ENCODE measurements at places on chromosomes 2 and 18.
A peak's percentile ranks its signal among the peaks of the same experiment; 100 is the strongest.

DNA sequence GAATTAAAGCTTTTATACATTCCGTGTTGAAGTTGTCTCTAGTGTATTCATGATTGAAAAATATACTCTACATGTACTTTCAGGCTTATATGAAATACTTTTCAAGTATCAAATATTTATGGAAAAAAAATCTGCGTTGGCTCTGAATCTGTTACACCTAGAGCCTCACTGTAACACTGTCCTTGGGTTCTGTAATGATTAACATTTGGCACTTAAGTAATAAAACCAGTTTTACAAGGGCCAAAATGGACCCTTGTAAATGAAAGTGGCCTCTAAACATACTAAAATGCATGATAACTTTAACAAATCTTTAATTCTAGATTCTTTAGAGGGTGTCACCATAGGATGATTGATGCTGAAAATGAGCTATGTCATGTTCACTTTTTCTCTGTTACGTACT lies 162.8 kb downstream of the PTPRM start:
- no peak overlapping the region for H3K4me3 ChIP-seq
- no peaks in the 10 kb centered on the region for H3K36me3 ChIP-seq
- H3K4me1 ChIP-seq: no peaks in the 10 kb centered on the region
- no peak overlapping the region for H3K27ac ChIP-seq
- H3K27me3 ChIP-seq: no peaks in the 10 kb centered on the region

GRCh38 chr18:22034276-22034675 lies 135.1 kb upstream of the GATA6 start:
- H3K4me1 ChIP-seq: no peaks in the 10 kb centered on the region
- no peak overlapping the region for H3K4me3 ChIP-seq
- no peak for DNase-seq
- no peaks in the 10 kb centered on the region for H3K36me3 ChIP-seq
- no peak overlapping the region for H3K27ac ChIP-seq

GRCh38 chr2:10530607-10531239 lies 82.6 kb upstream of the ODC1 start:
- no peak overlapping the region for H3K4me3 ChIP-seq
- no peak for DNase-seq
- no peaks in the 10 kb centered on the region for H3K36me3 ChIP-seq
- H3K27ac ChIP-seq: no peak overlapping the region

DNA sequence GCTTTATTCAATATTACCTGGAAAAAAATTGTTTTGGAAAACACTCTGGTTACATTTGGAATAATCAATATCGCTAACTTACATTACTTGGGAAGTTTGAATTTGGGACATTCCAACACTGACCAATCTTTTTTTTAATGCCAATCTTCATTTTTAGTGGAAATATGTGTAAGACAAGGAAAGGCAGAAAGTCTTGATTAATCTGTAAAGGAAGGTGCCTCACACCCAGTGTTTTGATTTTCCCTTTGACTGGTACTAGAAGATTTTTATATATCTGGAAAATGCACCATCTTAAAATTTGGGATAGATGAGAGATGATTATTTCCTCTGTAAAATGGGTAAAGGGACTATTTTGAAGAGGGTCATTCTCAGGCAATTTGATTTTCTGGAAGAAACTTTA lies 879.2 kb upstream of the ZEB2 start:
- no peak overlapping the region for H3K27ac ChIP-seq
- H3K4me3 ChIP-seq: no peak overlapping the region
- DNase-seq: no peak
- no peaks in the 10 kb centered on the region for H3K36me3 ChIP-seq
- H3K27me3 ChIP-seq: peaks cover 9% of the 10 kb centered on the region
- no peaks in the 10 kb centered on the region for H3K4me1 ChIP-seq

DNA sequence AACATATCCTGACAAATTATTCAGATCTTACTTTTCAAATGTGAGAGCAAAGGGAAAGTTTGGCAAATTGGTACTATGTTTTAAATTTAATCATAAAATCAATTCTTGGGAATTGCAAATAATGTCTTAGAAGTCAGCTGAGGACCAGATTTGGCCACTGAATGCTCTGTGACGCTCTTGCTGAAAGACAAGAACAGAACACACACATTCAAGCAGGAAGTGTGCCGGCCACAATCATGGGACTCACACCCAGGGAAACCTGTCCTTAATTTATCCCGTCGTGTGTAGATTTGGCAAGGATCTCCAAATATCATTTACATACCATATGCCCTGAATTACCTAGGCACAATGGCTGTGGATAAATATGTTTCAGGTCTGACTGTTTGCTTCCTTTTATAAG lies 253.1 kb downstream of the TCF4 start:
- H3K4me3 ChIP-seq: no peak overlapping the region
- H3K4me1 ChIP-seq: no peaks in the 10 kb centered on the region
- H3K27me3 ChIP-seq: peaks cover 21% of the 10 kb centered on the region
- H3K27ac ChIP-seq: no peak overlapping the region

DNA sequence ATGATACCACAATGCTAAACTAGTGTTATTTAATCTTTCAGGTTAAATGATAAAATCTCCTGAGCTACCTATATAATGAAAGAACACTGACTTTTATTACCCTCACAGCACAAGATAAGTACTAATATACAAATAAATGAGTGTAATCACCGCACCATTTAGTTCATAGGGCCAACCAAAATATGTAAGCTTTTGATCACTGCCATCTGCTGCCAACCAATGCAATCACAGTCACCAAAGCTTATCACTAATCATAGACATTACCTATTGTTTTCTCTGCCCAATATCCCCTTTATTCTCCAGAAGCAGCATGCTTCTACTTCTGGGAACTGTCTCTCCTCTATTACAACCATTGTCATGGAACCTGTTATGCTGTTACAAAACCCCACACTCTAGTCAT lies 151.6 kb upstream of the LRATD1 start:
- H3K4me3 ChIP-seq: no peak overlapping the region
- H3K27me3 ChIP-seq: no peaks in the 10 kb centered on the region
- H3K4me1 ChIP-seq: no peaks in the 10 kb centered on the region
- no peak for DNase-seq

- DNase-seq: no peak
- H3K4me1 ChIP-seq: no peaks in the 10 kb centered on the region
- no peak overlapping the region for H3K4me3 ChIP-seq
- peaks cover 40% of the 10 kb centered on the region for H3K27me3 ChIP-seq
- no peaks in the 10 kb centered on the region for H3K36me3 ChIP-seq
Observed at GRCh38 chr18:9743200-9744016, 35.3 kb downstream of the RAB31 start.

DNA sequence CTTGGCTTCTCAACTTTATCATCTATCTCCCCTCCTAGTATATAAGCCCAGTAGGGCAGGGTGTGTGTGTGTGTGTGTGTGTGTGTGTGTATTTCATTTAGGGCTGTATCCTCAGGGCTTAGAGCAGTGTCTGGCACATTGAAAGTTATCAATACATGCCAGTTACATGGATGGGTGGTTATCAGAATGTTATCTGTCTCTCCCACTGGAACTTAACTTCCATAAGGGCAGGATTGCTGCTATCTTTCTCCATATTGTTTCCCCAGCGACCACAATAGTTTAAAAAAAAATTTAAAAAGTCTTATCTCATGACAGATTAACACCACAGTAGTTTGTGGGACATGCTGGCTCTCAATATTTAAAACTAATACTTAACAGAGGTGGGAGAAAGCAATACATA lies 488.9 kb downstream of the PLCL1 start:
- peaks cover 2% of the 10 kb centered on the region for H3K4me1 ChIP-seq
- H3K36me3 ChIP-seq: no peaks in the 10 kb centered on the region
- H3K27me3 ChIP-seq: peaks cover 2% of the 10 kb centered on the region
- no peak overlapping the region for H3K4me3 ChIP-seq
- no peak overlapping the region for H3K27ac ChIP-seq
- DNase-seq: no peak

GRCh38 chr18:58140387-58141325 lies 96.6 kb downstream of the NEDD4L start:
- H3K27me3 ChIP-seq: peaks cover 8% of the 10 kb centered on the region
- no peak overlapping the region for H3K27ac ChIP-seq
- no peaks in the 10 kb centered on the region for H3K36me3 ChIP-seq
- no peak overlapping the region for H3K4me3 ChIP-seq
- no peak for DNase-seq

GRCh38 chr2:144443837-144444817 lies 75.8 kb downstream of the ZEB2 start:
- H3K4me1 ChIP-seq: peaks cover 21% of the 10 kb centered on the region
- H3K36me3 ChIP-seq: peaks cover 31% of the 10 kb centered on the region
- H3K4me3 ChIP-seq: no peak overlapping the region

GRCh38 chr2:241232736-241233575 lies 44.5 kb downstream of the ANO7 start:
- peaks cover 87% of the 10 kb centered on the region for H3K36me3 ChIP-seq
- DNase-seq: no peak
- no peaks in the 10 kb centered on the region for H3K27me3 ChIP-seq
- H3K4me1 ChIP-seq: no peaks in the 10 kb centered on the region

DNA sequence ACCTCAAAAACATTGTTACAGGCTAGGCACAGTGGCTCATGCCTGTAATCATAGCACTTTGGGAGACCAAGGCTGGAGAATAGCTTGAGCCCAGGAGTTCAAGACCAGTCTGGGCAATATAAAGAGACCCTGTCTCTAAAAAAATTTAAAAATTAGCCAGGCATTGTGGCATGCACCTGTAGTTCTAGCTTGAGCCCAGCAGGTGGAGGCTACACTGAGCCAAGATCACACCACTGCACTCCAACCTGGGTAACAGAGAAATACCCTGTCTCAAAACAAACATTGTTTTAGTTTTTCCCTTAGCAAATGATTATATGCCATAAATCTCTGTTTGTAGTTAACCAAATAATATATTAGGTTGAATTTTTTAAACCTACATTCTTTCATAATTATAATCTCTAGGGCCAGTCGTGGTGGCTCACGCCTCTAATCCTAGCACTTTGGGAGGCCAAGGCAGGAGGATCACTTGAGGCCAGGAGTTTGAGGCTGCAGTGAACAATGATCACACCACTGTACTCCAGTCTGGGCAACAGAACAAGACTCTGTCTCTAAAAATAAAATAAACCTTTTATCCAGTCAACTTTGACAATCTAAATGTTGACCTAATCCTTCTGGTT lies 13.3 kb upstream of the CYP20A1 start:
- H3K4me1 ChIP-seq: no peaks in the 10 kb centered on the region
- no peaks in the 10 kb centered on the region for H3K36me3 ChIP-seq
- H3K27ac ChIP-seq: no peak overlapping the region
- H3K4me3 ChIP-seq: no peak overlapping the region

GRCh38 chr18:33505798-33506197 lies 65.3 kb upstream of the CCDC178 start:
- H3K4me1 ChIP-seq: no peaks in the 10 kb centered on the region
- no peaks in the 10 kb centered on the region for H3K27me3 ChIP-seq
- no peak for DNase-seq
- H3K36me3 ChIP-seq: no peaks in the 10 kb centered on the region

DNA sequence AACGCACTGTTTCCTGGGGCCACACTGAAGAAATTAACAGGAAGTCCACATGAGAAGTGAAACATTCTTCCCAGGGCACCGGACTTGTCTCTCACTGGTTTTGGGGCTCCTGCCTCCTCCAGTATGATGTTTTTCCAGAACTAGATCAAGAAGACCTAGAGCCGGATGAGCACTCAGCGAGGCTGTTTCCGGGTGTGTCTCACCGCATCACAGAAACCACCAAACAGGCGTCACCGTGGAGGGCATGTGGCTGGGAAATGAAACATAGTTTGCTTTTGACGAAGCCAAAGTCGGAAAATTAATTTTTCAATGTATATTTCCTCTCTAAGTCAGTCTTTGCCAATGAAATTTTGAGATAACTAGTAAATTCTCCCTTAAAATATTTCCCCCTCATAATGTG lies 314.0 kb upstream of the SALL3 start:
- no peaks in the 10 kb centered on the region for H3K27me3 ChIP-seq
- no peak overlapping the region for H3K27ac ChIP-seq
- H3K4me3 ChIP-seq: no peak overlapping the region

DNA sequence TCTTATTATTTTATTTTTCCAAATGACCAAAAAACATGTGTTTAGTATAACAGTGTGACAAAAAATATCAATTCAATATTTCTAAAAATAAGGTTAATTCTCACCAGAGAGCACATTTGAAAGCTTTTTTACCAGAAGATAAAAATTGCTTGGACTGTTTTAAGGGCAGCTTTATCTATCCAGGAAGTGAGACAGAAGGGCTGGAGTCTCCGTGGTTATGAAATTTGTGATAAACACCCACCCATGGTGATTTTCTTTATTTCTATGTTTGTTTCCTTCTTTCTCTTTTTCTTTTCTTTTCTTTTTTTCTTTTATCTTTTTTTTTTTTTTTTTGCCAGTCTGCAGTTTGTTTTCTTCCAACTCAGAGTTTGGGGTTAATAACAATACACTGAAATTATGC lies 298.5 kb downstream of the PIEZO2 start:
- no peak for DNase-seq
- H3K4me3 ChIP-seq: no peak overlapping the region
- peaks cover 4% of the 10 kb centered on the region for H3K27me3 ChIP-seq
- H3K36me3 ChIP-seq: no peaks in the 10 kb centered on the region
- H3K4me1 ChIP-seq: no peaks in the 10 kb centered on the region

- no peak overlapping the region for H3K4me3 ChIP-seq
- no peaks in the 10 kb centered on the region for H3K4me1 ChIP-seq
- H3K27me3 ChIP-seq: peaks cover 4% of the 10 kb centered on the region
- no peak for DNase-seq
- H3K36me3 ChIP-seq: no peaks in the 10 kb centered on the region
Observed at GRCh38 chr2:57973621-57974186, 72.9 kb upstream of the VRK2 start.

DNA sequence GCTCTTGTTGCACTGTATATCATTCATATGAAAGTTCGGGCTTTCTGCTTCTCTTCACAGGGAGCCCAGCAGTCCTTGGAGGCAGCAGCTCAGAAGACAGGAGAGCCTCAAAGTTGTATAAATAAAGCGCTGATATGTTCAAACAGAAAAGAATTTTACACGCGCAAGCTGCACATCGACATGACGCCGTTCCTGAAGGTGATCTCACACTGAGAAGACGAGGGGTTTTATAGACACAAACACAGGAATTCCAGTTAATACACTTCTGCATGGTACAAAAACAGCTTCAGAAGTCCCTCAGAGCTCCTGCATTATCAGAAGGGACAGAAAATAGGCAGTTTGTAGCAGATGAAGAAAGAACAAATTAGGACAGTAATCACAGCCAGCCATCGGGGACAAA lies 81.6 kb downstream of the KIAA2012 start:
- peaks cover 17% of the 10 kb centered on the region for H3K27me3 ChIP-seq
- DNase-seq: no peak
- no peaks in the 10 kb centered on the region for H3K4me1 ChIP-seq
- no peaks in the 10 kb centered on the region for H3K36me3 ChIP-seq
- H3K4me3 ChIP-seq: no peak overlapping the region
- H3K27ac ChIP-seq: no peak overlapping the region

DNA sequence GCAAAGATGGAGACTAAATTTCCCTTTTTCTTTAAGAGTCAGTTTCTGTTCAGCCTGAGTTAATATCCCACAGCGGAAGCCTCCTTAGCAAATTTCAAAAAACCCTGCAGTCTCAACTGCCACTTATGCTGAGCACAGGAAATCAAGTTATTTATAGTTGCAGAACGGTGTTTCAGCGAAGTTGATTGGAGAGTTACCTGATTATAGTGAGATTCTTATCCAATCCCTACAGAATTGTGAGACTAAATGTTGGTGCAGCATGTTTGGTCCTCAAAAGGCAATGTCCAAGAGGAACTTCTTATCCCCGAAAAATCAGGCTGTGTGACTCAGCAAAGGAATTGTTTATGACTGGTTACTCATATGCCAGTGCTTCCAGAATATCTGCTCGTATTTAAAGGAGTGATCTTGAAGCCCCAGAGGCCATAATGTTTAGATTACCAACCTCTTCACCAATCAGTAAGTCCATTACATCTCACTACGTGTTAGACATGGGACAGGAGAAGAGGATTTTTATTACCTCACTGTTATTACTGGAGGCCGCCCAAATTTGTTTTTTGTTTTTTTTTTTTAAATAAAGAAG lies 67.9 kb downstream of the LRRFIP1 start:
- peak overlapping the region; percentile 99 for H3K4me3 ChIP-seq
- no peaks in the 10 kb centered on the region for H3K27me3 ChIP-seq
- peaks cover 59% of the 10 kb centered on the region for H3K4me1 ChIP-seq
- peaks cover 48% of the 10 kb centered on the region for H3K36me3 ChIP-seq
- peak overlapping the region; percentile 98 for H3K27ac ChIP-seq
- no peak for DNase-seq

Measured in activated T-helper 2 cell treated with anti-CD3 and anti-CD28 coated beads, Interferon-gamma antibody, Interleukin-2, Interleukin-4, amounts not matched to agents 10 μg/mL and 5 μg/mL and 100 μg/mL, durations not matched to agents 14 hours and 24 hours and 36 hours (primary cell).